Aorta (tissue), 5 donors: ENCODE measurements at places on chromosomes 3 and 15.

DNA sequence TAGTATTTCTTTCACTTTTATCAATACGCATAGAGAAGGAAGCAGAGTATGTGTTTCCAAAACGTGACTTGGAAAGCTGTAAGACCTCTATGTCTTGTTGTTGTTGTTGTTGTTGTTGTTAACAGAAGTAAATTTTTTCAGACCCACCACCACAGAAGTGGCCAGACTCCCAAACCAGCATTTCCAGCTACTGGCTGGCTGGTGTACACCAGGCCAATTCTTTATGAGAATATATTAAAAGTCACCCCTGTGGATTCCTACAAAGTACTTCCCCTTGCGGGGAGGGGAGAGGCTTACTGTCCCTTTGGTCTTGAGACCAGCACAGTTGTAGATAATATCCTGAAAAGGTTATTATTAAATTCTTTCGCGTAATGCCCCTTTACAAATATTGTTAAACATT is 1.6 kb upstream of the FOXP1 start:
- DNase-seq = no peak

DNA sequence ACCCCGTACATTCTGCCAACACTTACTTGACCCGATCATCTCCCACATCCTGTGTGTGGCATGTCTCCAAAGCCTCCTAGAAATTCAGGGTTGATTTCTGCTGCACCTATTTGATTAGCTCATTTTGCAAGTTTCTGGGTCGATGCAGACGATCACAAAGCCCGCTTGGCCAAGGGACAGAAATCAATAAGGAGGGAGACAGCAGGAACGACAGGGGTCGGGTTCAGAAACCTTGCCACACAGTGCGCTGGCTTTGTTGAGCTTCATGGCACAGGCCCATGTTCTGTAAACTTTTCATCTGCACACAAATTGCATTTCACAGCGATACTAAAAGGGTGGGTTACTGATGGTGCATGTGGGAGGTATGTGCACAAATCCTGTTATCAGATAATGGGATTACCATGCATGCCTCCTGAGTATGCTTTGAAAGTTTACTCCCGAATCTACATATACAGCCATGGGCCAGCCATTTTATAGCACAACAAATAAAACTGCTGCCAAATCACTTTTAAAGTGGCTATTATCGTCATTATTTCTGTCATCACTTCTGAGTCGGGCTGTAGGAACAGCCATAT is 95.9 kb upstream of the ATP11B start:
- DNase-seq = no peak

GRCh38 chr3:58383904-58384303 is 49.7 kb downstream of the PDHB start:
- no peak for DNase-seq

DNA sequence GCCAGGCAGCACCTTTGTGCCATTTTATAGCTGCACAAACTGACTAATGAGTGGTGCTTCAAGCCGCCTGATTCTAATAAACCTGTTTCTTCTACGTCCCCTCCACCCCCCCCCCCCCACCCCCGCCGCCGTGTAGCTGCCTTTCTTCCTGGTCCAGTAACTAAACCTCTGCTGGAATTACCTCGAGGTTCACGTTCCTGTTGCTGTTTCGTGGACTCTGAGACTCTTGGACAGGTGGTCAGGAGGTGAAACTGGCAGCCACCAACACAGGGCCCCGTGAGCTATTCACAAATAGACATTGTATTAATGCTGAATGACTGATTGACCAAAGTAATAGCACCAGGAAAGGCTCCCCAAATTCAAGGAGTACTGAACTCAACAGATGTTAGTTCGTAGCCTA is 73.9 kb downstream of the TRIM69 start:
- DNase-seq = no peak

DNA sequence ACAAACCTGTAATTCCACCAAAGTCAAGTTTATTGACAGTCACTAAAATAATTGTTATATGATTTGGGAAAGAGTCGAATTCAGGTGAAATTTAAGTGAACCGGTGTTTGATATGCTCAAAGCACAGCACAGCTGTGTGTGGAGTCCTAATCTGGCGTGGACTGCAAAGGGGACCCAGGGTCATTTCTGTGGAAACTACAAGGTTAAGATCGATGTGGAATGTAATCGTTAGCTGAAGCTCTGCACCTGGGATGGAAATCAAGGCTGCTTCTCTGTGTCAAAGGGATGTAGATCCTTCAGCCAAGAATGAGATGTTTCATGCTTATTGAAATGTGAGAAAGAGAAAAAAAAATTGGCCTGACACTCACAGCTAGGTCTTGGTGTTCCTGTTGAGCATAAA is 1.6 kb upstream of the ELP6 start:
- no peak for DNase-seq

DNA sequence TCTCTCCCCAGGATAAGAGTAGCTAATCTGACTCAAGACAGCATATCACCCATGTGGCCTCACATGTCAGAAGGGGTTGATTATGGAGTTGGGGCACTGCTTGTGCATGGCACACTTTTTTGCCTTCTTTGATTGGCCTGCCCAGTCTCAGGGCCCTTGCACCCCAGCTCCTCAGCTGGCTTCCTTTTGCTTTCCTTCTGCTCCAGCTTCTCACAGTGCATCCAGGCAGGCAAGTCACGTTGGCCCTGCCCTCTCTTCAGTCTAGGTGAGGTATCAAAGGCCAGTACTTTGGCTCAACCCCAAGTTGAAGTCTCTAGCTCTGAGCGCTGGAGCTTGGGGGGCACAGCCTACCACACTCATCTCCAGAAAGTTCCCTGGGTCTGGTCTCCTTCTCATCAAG is 42.2 kb downstream of the NGRN start:
- DNase-seq = no peak

GRCh38 chr3:33364060-33364459 is 76.1 kb downstream of the UBP1 start:
- no peak for DNase-seq

DNA sequence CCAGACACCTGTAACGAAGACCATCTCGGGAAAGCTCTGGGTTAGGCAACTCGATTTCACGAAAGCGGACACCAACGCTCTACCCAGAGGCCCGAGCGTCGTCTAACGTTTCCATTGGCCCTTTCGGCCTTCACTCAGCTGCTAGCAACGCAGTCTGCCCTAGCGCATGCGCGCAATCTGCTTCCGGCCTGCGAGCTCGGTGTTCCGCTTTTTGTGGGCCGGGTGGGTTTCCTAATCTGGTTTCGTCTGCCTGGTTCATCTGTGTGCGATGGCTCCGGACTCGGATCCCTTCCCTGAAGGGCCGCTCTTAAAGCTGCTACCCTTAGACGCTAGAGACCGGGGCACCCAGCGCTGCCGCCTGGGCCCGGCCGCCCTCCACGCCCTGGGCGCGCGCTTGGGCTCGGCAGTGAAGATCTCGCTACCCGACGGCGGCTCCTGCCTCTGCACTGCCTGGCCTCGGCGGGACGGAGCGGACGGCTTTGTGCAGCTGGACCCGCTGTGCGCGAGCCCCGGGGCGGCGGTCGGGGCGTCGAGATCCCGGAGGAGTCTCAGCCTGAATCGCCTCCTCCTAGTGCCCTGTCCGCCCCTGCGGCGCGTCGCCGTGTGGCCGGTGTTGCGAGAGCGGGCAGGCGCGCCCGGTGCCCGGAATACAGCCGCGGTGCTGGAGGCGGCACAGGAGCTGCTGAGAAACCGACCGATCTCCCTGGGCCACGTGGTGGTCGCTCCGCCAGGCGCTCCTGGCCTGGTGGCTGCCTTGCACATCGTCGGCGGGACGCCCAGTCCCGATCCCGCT is 24.0 kb upstream of the GATM start:
- DNase-seq = peak; percentile 98

DNA sequence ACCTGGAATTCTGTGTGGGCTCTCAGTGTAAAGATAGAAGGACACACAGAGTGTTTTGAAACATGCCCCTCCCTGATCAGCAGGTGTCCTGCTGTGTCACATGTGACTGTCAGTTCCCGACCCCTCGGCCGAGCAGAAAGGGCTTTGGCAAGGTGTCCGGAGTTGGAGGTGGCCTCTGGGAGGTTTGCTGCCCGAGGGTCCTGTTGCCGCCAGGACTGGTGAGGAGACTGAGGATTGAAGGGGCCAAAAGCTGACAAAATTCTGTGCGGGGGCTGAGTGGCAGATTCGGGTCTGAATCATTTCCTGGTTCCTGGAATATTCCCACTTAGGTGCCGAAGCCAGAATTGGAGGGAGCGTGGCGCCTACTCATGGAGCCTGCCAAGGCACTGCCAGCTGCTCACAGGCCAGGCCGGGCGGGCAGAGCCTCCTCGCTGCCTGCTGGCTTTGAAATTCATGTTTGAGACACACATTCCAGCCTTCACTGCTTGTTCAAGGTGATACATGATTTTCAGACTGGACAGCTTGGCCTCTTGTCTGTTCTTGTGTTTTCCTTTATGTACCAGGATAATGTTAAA is 83.8 kb downstream of the APBA2 start:
- DNase-seq = no peak

DNA sequence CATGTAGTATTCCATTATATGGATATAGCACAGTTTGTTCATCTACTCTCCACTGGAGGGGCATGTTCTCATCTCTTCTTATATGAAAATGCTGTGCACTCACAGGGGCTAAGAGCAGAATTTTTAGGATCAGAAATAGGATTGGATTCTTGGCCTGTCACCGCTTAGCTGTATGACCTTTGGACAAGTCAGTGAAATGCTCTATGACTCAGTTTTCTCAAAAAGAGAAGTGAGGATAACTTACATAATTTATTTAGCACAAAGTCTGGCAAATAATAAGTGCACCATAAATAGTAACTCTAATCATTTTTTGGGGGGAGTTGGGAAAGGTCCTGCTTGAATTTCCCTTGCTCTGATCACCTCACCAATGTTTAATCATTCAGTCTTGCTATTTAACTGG is 103.7 kb upstream of the LRIG1 start:
- no peak for DNase-seq

DNA sequence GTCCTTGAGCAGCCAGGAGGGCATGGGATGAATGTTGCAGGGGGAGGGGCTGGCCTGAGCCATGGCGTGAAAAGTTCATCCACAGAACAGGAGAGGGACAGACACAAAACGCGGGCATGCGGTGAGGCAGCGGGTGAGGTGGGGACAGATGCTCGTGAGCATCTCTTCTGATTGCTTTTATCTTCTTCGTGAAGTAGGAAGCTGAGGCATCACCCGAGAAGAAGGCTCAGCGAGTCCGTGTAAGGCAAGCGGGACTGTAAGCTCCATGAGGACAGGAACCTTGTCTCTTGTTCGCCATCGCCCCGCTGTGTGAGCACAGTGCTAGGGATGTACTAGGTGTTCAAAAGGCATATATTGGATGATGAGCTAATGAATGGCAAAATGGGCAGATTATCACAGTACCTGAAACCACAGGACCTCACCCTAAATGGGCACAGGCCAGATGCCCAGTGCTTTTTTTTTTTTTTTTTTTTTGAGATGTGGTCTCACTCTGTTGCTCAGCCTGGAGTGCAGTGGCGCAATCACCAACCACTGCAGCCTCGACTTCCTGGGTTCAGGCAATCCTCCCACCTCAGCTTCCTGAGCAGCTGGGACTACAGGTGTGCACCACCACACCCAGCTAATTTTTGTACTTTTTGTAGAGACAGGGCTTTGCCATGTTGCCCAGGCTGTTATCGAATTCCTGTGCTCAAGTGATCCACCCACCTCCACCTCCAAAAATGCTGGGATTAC is 46.8 kb downstream of the CPN2 start:
- DNase-seq = no peak

- DNase-seq = no peak
These were observed 9.7 kb upstream of the SHF start for GRCh38 chr15:45197512-45197911.

GRCh38 chr3:137988152-137988551 is 21.8 kb upstream of the CLDN18 start:
- DNase-seq = no peak

GRCh38 chr3:141456301-141456625 is 30.6 kb upstream of the RASA2 start:
- no peak for DNase-seq

DNA sequence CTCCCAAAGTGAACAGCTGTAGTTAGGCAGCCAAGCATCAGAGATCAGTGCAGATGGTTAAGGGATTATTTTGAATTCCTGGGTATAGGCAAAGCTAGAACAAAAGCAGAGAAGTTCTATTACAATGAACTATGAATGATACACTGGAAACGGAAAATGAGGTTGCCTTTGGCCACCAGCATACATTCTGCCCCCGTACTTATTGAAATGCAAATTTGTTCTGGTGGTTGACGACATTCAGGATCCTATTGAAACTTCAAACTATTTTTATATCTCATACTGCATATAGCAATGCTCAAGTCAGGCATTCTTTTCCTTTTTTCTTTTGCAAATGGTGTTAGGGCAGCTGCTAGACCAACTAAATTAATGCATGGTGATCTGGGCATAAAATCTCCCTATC is 61.7 kb downstream of the SLC12A1 start:
- DNase-seq = no peak
